T-helper 1 cell (primary cell): ENCODE measurements at places on chromosomes 1 and 21.

DNA sequence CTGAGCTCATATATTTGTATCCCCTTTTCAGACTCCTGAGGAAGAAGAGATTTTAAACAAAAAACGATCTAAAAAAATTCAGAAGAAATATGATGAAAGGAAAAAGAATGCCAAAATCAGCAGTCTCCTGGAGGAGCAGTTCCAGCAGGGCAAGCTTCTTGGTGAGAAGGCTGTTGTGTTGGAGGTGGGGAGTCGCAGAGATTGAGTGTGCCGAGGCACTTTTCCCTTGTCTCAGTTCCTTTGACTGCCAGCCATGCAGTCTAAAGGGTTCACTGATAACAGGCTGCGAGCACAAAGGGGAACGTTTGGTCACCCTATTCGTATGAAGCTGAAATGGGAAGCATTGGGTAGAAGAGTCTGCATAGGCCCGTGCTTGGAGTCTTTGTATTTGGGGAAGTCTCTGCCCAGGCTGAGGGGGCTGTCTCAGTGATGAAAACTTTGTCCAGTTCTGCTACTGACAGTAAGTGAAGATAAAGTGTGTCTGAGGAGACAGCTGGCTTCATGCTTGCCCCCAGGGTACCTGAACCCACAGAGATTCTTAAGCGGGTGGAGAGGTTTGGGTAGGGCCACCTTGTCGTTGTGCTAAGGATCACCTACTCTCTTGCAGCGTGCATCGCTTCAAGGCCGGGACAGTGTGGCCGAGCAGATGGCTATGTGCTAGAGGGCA lies 2.8 kb downstream of the RPS8 start:
- no peak for DNase-seq

DNA sequence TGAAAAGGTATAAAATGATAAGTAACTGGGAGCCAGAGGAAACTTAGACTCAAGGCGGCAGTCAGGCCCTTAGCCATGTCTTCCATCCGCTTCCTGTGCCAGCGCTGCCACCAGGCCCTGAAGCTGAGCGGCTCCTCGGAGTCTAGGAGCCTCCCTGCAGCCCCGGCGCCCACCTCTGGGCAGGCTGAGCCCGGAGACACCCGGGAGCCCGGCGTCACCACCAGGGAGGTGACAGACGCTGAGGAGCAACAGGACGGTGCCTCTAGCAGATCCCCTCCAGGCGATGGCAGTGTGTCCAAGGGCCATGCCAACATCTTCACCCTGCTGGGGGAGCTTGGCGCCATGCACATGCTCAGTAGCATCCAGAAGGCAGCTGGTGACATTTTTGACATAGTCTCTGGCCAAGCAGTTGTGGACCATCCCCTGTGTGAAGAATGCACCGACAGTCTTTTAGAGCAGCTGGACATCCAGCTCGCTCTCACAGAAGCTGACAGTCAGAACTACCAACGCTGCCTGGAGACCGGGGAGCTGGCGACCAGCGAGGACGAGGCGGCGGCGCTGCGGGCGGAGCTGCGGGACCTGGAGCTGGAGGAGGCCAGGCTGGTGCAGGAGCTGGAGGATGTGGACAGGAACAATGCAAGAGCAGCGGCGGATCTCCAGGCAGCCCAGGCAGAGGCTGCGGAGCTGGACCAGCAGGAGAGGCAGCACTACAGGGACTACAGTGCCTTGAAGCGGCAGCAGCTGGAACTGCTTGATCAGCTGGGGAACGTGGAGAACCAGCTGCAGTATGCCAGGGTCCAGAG lies at the start of gene BECN2:
Gene BECN2 (plus strand): TSS at position 76 of the 803 bp plus-strand sequence. CDS start 0 bp downstream, at position 76.
- no peak for DNase-seq

DNA sequence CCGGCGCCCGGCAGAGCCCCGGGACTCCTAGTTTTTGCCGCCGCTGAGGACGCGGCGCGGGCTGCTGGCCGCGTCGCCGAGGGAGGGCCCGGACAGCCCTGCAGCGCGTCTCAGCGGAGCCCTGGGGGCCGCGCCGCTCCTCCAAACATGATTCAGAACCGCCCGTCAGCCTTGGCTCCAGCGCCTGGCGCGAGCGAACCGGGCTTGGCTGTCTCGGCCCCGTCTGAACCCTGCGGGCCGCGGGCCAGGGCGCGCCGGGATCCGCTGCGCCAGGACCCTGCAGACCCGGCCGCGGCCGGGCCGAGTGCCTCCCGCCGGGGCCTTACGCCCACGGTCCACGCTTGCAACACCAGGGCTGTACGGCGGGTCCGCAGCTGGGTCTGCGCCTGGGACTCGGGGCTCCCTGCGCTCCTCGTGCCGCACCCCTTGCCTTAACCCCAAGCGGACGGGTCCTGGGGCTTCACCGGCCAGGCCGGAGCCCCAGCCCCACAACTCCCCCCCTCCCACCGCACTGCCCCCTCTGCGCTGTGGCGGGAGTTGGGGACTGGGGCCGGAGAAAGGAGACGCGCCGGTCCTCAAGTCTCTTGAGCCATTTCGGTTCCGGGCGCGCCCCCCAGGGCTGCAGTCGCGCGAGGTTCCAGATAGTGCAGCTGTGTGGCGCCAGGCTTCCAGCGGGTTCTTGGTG lies 48.4 kb upstream of the CD34 start:
- no peak for DNase-seq

DNA sequence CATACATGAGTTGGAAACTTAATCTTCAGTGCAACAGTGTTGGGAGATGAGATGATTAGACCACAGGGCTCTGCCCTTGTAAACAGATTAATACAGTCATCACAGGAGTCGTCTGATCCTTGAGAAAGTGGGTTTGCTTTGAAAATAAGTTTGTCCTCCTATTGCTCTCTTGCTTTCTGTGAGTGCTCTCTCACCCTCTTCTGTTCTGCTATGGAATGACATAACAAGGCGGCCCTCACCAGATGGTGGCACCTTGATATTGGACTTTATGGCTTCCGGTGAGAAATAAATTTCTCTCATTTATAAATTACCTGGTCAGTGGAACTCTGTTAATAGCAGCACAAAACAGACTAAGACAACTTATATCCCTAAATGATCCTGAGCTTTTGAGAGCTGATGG lies 353.6 kb downstream of the BRINP3 start:
- DNase-seq, result no peak

- DNase-seq, result no peak
Measured at GRCh38 chr1:23428136-23428905, 3.8 kb upstream of the TCEA3 start.
